Testis (tissue), 5 donors: ENCODE measurements at places on chromosomes 3 and 15.

- H3K27ac ChIP-seq: no peak overlapping the region
- H3K36me3 ChIP-seq: no peaks in the 10 kb centered on the region
- no peak overlapping the region for H3K4me3 ChIP-seq
- DNase-seq: no peak
Observed at GRCh38 chr15:54618120-54618519, 578.6 kb downstream of the RSL24D1 start.

DNA sequence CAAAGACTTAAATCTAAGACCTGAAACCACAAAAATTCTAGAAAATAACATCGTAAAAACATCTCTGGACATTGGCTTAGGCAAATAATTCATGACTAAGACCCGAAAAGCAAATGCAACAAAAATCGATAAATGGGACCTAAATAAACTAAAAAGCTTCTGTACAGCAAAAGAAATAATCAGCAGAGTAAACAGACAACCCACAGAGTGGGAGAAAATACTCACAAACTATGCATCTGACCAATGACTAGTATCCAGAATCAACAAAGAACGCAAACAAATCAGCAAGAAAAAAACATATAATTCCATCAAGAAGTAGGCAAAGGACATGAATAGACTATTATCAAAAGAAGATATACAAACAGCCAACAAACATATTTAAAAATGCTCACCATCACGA lies 749.4 kb downstream of the PLOD2 start:
- no peak for DNase-seq
- no peak overlapping the region for H3K4me3 ChIP-seq
- no peaks in the 10 kb centered on the region for H3K27me3 ChIP-seq
- no peaks in the 10 kb centered on the region for H3K36me3 ChIP-seq
- no peak overlapping the region for H3K27ac ChIP-seq

- H3K27me3 ChIP-seq: no peaks in the 10 kb centered on the region
- no peaks in the 10 kb centered on the region for H3K4me1 ChIP-seq
- H3K4me3 ChIP-seq: no peak overlapping the region
- no peak for DNase-seq
Observed at GRCh38 chr3:112482675-112483074, 16.6 kb downstream of the BTLA start.

GRCh38 chr15:76059320-76060117 lies at the start of gene TMEM266:
Gene TMEM266, plus strand, starts transcription at chr15:76059985. Its CDS starts 74,279 bp downstream, at chr15:76134264.
- no peak within 1 kb of the TSS for H3K27ac ChIP-seq
- H3K4me3 ChIP-seq: peak within 1 kb of the TSS; percentile 68
- DNase-seq: peak; percentile 48
- no peaks in the 10 kb centered on the region for H3K27me3 ChIP-seq
- no peaks in the 10 kb centered on the region for H3K36me3 ChIP-seq

- H3K4me1 ChIP-seq: no peaks in the 10 kb centered on the region
- no peak overlapping the region for H3K27ac ChIP-seq
- no peak overlapping the region for H3K4me3 ChIP-seq
- H3K27me3 ChIP-seq: no peaks in the 10 kb centered on the region
- DNase-seq: no peak
Observed at GRCh38 chr15:92059036-92059970, 205.8 kb downstream of the SLCO3A1 start.

DNA sequence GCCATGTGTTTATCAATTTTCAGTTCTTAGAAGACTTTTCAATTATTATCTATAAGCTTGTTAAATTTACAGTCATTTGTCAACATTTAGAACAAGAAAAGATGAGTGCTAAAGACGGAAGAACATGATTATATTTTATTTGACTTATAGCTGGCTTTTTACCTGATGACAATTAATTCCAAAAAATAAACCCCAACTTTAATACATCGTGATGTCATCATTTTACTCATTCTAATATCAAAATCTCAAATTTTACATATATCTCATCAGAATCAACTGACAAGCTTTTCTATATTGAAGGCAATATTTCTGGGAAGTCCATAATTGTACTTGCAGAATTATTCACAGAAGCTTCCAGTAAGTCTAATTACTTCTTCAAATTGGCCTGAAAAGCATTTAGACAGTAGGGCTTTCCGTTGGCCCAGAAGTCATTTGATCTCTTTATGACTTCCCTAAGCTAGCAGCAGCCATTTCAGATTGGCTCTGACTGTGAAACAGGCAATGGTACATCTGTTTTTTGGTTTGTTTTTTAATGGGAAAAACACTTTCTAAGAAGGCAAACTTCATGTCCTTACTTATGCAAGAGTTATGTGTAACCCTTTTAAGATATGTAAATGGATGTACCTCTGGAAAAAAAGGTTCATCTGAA lies 234.7 kb upstream of the PLSCR5 start:
- H3K36me3 ChIP-seq: no peaks in the 10 kb centered on the region
- no peak for DNase-seq
- no peak overlapping the region for H3K27ac ChIP-seq
- no peak overlapping the region for H3K4me3 ChIP-seq

DNA sequence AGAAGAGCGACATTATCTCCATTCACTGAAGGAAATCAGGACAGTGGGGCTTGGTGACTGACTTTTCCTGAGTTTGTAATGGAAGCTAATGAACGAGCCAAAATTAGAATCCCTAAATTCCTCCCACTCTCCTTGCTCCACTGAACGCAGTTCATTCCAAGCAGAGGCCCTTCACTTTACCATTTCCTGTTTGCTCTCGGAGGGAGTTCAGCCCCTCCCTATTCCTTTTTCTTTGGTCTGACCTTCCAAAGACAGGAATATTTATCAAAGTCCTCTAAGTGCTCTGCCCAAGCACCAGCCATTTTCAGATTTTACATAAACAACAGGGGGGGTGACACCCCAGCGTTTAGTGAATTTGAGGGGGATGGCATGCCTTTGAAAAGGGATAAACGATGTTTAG lies 24.0 kb upstream of the PTPRG start:
- no peak overlapping the region for H3K27ac ChIP-seq
- no peaks in the 10 kb centered on the region for H3K36me3 ChIP-seq
- no peaks in the 10 kb centered on the region for H3K4me1 ChIP-seq
- no peak overlapping the region for H3K4me3 ChIP-seq
- no peak for DNase-seq
- H3K27me3 ChIP-seq: no peaks in the 10 kb centered on the region

GRCh38 chr3:11672363-11672762 lies 28.6 kb upstream of the VGLL4 start:
- peaks cover 5% of the 10 kb centered on the region for H3K4me1 ChIP-seq
- H3K36me3 ChIP-seq: no peaks in the 10 kb centered on the region
- DNase-seq: no peak

GRCh38 chr3:11212784-11213183 lies 58.5 kb downstream of the HRH1 start:
- no peak overlapping the region for H3K4me3 ChIP-seq
- H3K27me3 ChIP-seq: no peaks in the 10 kb centered on the region
- no peaks in the 10 kb centered on the region for H3K36me3 ChIP-seq
- H3K27ac ChIP-seq: no peak overlapping the region
- H3K4me1 ChIP-seq: no peaks in the 10 kb centered on the region
- DNase-seq: no peak

DNA sequence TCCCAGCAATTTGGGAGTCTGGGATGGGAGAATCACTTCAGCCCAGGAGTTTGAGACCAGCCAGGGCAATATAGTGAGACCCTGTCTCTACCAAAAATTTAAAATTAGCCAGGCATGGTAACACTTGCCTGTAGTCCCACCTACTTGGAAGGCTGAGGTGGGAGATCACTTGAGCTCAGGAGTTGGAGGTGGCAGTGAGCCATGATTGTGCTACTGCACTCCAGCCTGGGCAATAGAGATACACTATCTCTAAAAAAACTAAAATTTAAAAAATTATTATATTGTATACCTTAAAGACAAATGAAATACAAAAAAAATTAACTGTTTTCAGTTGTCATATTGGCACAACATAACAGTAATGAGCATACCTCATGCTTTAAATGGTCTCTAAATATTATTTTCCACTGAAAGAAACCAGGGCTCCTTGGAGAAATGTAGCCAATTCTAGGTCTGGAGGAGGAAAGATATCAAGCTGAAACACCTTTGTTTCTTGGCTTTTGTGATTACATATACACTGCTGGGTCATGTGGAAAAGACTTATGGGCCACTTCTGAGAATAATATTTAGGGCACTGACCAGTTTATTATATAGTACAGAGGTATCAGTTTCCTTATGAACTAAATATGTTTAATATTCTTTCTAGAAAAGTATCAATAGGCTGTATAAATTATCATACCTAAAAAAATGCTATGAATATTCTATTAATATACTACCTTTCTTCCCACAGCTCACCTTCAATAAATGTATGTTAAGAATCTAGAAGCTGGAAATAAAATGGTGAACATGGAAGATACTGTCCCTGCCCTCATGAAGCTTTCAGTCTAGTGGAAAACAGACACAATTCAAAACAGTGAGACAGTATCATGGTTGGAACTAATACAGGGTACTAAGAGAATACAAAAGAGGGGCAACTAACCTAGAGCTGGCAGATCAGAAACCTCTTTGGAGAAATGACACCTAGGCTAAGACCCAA lies 119.5 kb downstream of the TMCC1 start:
- H3K4me1 ChIP-seq: peaks cover 11% of the 10 kb centered on the region
- no peak overlapping the region for H3K4me3 ChIP-seq
- no peak for DNase-seq

DNA sequence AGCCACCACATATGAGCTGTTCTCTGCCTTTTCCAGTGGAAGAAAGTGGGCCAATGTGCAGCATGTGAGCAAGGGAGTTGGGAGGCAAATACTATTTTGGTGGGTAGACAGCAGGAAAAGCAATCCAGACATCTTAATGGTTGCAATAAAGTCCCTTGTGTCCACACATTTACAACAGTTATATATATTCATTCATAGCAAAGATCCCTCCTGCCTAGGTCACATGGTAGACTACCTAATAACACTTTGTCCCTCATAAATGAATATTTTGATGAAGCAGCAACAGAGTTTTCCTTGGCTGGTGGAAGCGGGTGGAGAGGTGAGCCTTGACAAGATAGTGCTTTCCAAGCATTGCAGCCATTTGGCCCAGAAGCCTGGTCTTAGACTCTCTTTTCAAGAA lies 6.2 kb upstream of the NSMCE3 start:
- no peaks in the 10 kb centered on the region for H3K4me1 ChIP-seq
- no peak overlapping the region for H3K27ac ChIP-seq
- no peak overlapping the region for H3K4me3 ChIP-seq
- no peaks in the 10 kb centered on the region for H3K27me3 ChIP-seq

- H3K36me3 ChIP-seq: no peaks in the 10 kb centered on the region
- DNase-seq: no peak
Observed at GRCh38 chr3:161508852-161509477, 12.4 kb downstream of the OTOL1 start.

- H3K27me3 ChIP-seq: no peaks in the 10 kb centered on the region
- H3K4me1 ChIP-seq: no peaks in the 10 kb centered on the region
- no peak overlapping the region for H3K4me3 ChIP-seq
- no peak overlapping the region for H3K27ac ChIP-seq
Observed at GRCh38 chr15:80275961-80276360, 23.9 kb upstream of the CTXND1 start.

DNA sequence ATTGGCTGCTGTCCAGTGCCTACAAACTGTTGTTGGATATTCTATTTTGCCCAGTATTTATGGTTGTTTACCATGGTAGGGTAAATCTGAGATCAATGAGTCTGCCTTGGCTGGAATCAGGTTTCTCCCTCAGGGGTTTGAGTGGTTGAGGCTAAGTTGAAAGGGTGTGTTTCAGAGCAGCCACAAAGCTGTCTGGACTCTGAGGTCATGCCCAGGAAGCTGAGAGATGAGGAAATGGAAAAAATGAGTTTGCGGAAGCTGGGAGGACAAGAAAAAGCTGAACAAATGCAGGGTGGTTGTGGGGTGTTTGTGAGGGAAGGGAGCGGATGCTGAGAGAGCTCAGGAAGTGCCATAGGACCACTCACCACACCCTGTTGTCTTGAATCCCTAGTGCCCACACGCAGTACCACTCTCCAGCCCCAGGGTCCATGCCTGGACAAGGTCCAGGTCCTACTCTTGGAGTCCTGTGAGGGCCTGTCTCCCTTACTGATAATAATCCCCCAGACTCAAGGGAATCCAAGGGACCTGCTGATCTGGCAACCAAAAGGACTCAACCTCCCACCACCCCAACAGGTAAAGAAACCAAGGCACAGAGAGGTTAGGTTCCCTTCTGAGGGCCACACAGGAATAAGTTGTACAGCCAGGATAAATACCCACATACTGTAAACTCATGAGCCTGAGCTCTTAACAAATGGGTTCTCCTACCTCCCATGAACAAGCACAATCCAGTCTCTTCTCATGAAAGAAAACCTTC lies 81.6 kb downstream of the PPCDC start:
- no peaks in the 10 kb centered on the region for H3K27me3 ChIP-seq
- H3K4me3 ChIP-seq: no peak overlapping the region
- no peaks in the 10 kb centered on the region for H3K36me3 ChIP-seq
- peaks cover 4% of the 10 kb centered on the region for H3K4me1 ChIP-seq
- DNase-seq: no peak

DNA sequence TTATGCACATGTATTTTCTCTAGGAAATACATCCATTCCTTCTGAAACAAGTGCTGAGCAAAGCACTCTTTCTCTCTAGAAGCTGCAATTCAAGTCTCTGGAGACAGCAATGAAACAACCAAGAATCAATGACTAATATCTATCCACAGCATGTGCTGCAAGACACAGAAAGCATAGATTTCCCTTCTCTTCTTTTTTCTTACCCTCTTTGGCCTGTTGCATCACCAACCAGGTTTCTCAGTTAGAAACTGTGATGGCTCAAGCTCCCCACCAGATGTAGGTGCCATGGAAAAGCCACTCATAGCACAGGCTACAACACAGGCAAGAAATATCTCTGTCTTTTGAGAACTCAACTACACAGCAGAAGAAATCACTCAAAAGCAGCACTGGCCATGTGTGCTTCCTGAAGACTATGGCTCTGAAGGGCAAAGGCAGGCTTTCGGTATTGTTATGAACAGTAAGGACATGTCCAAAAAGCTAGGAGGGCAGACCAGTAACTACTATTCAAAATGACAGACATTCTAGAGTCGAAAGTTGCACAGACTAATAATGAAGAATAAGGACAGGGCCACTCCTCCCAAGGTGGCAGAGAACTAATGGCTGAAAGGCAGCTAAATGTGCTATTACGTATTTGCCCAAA lies 15.5 kb downstream of the ZDHHC3 start:
- DNase-seq: no peak
- H3K27ac ChIP-seq: no peak overlapping the region
- H3K27me3 ChIP-seq: no peaks in the 10 kb centered on the region
- H3K4me1 ChIP-seq: no peaks in the 10 kb centered on the region
- H3K4me3 ChIP-seq: no peak overlapping the region

- no peak for DNase-seq
- no peaks in the 10 kb centered on the region for H3K4me1 ChIP-seq
- peak overlapping the region; percentile 14 for H3K4me3 ChIP-seq
- H3K36me3 ChIP-seq: no peaks in the 10 kb centered on the region
Observed at GRCh38 chr3:181952929-181953328, 241.2 kb downstream of the SOX2 start.
